ENCODE measurements at places on chromosomes 2 and 18.

- DNase-seq: no peak
Observed at GRCh38 chr2:101803128-101803527, 105.6 kb downstream of the MAP4K4 start.

DNA sequence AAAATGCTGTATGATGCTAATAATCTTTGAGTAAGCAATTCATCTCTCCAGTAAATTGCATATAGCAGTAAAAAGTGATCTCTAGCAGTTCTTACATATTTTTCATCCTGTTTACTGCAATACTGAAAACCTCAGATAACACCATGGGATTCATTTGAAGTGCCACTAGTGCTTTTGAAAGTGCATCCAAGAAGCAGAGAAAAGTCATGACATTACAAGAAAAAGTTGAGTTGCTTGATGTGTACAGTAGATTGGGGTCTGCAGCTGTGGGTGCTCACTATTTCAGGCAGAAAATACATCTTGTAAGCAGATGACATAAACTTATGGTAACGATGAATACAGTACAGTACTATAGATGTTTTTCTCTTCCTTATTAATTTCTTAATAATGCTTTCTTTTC is 1984.9 kb upstream of the LRRTM1 start:
- no peak for DNase-seq

GRCh38 chr2:124967325-124967724 is 942.2 kb downstream of the CNTNAP5 start:
- DNase-seq: no peak

- DNase-seq: no peak
Observed at GRCh38 chr2:78068808-78069207, 546.6 kb upstream of the LRRTM4 start.

DNA sequence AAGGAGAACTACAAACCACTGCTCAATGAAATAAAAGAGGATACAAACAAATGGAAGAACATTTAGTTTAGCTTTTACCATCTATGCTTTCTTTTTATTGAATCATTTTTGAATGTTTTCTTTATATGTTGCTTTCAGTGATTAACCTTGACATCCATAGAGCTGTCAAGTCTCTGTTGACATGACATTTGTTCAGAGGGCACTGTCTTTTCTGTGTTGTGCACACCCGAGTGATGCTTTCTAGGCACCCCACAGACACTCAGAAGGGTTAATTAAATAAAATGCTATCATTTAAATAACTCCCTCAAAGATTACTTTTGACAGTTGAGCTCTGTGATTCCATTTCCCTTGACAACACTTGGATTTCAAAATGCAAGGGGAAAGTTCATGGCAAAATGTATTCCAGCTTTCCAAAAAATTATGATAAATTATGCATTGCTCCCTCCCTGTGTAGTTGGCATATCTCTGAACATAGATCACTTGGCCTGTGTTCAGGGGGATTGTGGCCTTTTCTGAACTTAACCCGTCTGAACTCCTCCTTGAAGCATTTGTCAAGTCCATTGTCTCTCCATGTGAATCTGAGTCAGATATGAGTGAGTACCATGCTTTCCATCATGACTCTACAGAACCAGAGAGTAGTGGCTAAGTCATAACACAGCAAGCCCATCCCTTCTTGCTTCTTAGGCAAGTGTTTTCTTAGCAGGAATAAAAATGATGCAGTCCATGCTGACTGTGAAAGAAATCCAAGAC is 372.6 kb downstream of the RPRM start:
- DNase-seq: no peak

DNA sequence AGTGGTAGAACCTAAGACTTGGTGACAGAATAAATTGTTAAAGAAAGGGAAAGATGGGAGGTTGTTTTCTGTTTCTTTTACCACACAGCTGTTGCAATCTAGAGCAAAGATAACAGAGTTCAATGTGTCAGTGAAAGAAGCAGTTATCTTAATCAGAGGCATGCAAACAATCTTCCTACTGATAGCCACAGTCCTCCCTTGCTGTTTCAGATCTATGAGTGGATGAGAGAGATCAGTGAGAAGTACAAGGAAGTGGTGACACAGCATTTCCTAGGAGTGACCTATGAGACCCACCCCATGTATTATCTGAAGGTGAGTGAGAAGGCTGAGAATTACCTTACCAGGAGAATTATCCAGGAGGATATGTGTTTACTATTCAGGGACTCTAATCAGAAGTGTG is 15.9 kb downstream of the CPO start:
- DNase-seq: no peak

- no peak for DNase-seq
Observed at GRCh38 chr2:216626168-216626874, 6.9 kb upstream of the IGFBP2 start.

GRCh38 chr2:119704670-119705120 is 25.7 kb downstream of the TMEM177 start:
- DNase-seq: no peak

DNA sequence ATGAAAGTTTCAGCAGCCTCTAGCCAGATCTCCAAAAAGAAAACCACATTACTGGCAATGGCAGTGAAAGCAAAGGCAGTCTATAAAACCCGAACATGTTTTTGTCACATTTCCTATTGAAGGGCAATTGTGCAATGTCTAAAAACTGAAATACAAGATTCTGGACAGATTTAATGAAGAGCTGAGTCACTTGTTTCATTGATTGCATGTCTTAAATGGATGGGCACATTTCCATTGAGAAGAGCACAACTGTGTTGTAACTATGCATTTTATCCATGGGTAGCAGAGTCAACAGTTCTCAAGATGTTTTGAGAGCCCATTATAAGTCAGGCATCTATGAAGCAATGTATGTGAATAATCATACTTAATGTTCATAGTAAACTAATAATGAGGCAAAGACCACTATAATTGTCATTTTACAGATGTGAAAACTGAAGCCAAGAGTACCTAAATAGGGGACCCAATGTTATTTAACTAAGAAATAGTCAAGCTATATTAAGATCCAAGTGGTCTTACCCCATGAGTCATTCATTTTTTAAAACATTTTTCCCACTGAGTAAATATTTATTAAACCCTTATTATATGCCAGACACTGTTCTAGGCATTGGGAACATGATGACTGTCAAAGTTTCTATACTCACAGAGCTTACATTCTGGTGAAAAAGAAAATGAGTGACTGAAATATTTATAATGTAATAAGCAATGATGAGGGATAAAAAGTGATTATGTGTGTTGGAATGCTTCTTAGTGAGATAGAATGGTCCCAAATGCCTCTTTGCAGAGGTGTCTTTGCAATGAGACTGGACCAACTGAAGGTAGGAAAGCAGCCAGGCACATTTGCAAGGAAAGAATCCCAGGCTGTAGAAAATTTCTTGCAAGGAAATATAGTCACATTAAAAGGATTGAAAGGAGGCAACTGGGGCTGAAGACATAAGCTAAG is 818.9 kb upstream of the ACVR2A start:
- no peak for DNase-seq

GRCh38 chr2:236117401-236117800 is 50.8 kb downstream of the GBX2 start:
- DNase-seq: no peak

GRCh38 chr18:6648581-6648980 is 80.9 kb upstream of the ARHGAP28 start:
- DNase-seq: no peak

DNA sequence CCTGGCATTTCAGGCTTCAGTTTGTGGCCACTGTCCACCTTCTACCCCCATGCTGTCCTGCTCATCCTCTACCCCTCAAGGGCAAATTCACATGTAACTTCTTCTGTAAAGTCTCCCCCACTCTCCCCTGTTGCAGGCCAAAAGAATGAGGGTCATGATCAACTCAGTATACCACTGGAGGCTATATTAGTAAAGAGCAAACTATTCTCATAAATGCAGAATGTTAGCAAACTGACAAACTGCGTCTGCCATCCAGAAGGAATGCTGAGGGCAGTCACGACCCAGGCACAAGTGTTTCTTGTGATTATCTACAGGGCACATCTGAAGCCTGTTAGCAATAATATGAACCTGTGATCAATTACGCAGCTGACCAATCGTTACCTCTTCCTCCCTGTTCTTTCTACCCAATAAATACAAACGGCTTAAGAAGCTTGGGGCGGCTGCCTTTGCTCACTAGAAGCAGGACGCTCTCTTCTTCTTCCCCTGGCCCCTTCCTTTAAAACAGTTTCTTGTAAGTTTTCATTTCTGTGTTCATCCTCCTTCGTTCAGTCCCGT is 58.3 kb downstream of the SEPTIN10 start:
- no peak for DNase-seq

GRCh38 chr2:160076914-160077313 is 14.5 kb upstream of the PLA2R1 start:
- DNase-seq: no peak

- no peak for DNase-seq
Observed at GRCh38 chr2:98308068-98308467, 38.2 kb upstream of the CNGA3 start.

DNA sequence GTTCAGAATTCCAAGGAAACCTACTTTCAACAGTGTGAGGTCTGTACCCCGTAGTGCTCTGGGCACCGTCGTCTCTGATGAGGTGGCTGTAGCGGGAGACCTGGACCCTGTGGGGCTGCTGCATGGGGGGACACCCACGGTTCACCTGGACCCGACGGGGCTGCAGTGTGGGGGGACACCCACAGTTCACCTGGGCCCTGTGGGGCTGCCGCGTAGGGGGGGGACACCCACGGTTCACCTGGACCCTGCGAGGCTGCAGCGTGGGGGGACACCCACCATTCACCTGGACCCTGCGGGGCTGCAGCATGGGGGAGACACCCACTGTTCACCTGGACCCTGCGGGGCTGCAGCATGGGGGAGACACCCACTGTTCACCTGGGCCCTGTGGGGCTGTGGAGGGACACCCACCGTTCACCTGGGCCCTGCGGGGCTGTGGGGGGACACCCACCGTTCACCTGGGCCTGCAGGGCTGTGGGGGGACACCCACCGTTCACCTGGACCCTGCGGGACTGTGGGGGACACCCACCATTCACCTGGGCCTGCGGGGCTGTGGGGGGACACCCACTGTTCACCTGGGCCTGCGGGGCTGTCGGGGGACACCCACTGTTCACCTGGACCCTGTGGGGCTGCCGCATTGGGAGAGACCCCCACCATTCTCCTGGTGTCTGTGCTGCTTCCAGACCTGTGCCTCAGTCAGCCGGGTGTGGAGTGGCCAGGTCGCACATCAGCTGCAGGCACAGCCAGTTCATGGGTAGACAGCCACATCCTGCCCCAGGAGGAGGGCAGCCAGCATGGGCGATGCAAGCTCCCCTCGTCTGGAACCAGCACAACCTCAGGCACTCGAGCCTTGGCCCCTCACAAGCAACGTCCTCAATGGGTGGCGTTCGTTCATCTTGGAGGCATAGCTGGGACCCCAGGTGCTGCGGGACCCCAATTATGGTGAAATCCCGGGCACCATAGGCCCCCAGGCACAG is 114.5 kb downstream of the TMEM18 start:
- no peak for DNase-seq

DNA sequence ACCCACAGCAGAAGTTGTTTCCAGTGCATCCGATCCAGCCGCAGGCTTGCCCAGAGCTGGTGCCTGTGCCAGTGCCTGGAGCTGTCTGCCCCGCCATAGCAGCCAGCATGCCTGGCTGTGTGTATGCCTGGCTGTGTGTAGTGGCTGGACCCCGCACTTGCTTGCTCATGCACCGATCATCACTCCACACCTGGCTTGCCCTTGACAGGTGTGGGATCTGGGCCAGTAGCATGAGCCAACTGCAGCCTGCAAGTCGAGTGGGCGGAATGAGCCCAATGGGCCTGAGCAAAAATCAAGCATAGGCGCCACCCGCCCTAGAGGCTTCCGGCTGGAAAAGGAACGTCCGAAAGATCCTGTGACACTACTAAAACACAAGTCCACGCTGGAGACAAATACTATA is 74.5 kb downstream of the EPB41L3 start:
- no peak for DNase-seq

GRCh38 chr2:191025135-191025534 is 11.2 kb upstream of the STAT1 start:
- DNase-seq: no peak

DNA sequence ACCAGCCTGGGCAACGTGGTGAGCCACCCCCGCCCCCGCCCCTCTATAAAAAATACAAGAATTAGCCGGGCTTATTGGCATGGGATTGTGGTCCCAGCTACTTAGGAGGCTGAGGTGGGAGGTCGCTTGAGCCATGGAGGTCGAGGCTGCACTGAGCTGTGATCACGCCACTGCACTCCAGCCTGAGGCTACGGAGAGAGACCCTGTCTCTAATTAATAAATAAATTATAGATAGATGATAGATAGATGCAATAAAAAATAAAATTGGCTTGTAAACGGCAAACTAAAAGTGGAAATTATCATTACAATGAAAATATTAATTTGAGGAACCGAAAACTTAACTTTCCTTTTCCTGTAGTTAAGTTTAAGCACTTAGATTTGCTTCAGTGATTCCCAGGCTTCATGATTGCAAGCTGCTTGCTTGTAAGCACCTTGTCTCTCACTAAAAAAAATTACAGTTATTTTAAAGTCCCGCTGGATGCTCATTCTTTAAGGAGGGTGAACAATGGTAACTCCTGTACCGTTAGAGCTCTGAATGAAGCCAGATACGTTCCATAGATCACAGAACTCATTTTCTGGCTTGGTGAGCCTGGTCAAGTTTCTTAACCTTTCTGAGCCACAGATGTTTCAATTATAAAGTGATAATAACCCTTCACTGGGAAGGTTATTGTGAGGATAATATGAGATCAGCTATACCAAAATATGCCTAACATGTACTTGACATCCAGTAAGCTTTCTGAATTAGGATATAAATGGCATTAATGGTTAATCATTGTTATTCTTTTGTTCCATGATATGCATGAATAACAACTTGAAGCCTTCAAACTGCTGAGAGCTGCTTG is 9.3 kb upstream of the NARS1 start:
- no peak for DNase-seq

DNA sequence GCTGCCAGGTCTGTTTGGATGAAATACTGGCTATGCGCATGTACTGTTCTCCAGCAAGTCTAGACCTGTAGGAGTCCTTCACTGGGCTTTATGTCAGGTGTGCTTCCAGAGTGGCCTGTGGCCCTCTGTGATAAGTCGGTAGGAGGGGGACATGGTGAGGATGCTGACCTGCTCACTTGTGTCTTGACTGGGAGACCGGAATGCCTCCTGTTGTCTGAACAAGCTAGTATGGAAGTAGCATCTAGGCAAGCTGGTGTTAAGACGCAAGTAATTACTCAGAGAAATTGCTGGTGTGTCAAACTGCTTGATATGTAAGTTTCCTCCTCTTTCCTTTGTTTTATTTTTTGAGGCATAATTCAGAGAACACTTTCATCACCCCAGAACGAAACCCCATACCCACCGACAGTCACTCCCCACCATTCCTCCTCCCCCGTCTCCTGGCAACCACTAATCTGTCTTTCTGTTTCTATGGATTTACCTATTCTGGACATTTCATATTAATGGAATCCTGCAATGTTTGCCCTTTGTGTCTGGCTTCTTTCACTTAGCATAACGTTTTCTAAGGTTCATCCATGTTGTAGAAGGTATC is 76.4 kb downstream of the TMEM247 start:
- DNase-seq: no peak

DNA sequence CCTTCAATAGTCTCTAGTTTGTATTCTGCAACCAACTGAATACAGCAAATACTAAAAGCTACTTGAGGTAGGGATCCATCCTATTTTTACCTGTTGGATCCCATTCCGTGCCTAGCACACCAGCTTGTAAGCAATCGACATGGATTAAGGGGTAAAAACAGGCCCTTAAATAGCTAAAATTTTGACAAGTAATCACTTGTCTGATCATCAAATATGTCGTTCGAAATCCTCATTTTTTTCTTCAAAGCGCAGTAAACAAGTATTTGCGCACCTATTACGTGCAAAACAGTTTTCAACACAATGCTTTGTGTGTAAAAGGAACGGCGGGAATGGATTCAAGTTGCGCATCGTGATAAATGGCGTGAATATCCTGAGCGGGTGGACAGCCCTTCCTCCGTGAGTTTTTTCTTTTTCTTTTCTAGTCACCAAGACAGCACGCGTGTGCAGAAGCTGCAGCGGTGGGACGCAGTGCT is 1.4 kb upstream of the ACVR2A start:
- no peak for DNase-seq
